ENCODE measurements at places on chromosomes 3 and 15.

GRCh38 chr3:143266927-143267326, 147.4 kb downstream of the CHST2 start:
- DNase-seq = no peak

- no peak for DNase-seq
Measured at GRCh38 chr3:122618614-122619013, 41.2 kb downstream of the PARP15 start.

- DNase-seq = no peak
Measured at GRCh38 chr3:144200004-144200403, 228.4 kb downstream of the DIPK2A start.

- no peak for DNase-seq
Measured at GRCh38 chr3:146052791-146053310, 108.1 kb downstream of the PLOD2 start.

- DNase-seq = no peak
Measured at GRCh38 chr3:126540342-126540849, 16.4 kb downstream of the CHST13 start.

DNA sequence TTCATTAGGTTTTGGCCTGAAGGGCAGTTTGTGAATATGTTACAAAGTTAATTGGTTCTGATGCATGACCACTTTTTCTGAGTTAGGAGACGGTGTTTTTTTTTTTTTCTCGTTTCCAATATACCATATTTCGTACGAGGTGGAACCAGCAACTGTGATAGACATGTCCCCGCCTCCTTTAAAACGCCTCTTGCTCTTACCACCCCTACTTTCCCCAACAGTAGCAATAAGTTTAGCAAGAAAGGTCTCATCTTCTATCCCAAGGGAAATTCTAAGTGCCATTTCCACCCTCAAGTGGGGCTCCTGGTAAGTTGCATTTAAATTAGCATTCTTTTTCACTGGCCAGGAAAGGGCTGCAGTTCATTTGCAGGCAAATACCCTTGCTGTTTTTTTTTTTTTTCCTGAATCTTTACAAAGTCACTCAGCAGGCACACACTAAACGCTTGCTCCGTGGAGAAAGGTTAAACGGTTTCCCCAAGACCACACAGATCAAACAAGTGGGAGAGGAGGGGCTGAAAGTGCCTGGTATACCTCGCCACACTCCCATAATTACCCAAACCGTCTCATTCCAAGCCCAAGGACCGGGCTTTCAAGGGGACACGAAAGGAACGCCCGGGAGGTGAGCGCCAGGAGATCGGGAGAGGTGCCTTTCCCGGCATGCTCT, 39.5 kb upstream of the MGA start:
- no peak for DNase-seq

DNA sequence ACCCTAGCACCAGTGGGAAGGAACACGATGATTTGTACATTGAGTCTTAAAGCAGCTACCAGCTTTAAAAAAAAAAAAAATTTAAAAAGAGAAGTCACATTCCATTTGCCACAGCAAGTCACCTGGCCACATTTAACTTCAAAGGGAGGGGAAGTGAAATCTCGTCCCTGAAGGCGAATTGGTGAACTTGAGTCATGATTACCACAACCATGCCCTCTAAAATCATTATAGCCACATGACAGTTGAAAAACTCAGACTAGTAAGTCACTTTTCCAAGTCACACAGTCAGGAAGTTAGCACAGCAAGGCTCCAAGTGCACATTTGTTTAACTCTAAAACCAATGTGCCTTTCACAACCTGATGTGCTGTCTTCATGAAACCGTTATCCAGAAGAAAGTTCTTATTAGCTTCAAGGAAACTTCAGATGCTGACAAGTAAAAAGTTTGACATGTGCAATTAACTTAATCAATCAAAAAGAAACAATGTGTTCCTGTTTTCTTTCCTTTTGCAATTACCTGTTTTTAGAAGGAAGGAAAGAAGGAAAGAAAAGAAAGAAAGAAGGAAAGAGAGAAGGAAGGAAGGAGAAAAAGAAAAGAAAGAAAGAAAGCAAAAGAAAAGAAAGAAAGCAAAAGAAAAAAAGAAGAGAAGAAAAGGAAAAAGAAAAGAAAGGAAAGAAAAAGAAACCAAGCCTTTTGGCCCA, 8.3 kb upstream of the THSD4 start:
- no peak for DNase-seq

GRCh38 chr15:61644550-61644949, 415.4 kb upstream of the RORA start:
- no peak for DNase-seq

DNA sequence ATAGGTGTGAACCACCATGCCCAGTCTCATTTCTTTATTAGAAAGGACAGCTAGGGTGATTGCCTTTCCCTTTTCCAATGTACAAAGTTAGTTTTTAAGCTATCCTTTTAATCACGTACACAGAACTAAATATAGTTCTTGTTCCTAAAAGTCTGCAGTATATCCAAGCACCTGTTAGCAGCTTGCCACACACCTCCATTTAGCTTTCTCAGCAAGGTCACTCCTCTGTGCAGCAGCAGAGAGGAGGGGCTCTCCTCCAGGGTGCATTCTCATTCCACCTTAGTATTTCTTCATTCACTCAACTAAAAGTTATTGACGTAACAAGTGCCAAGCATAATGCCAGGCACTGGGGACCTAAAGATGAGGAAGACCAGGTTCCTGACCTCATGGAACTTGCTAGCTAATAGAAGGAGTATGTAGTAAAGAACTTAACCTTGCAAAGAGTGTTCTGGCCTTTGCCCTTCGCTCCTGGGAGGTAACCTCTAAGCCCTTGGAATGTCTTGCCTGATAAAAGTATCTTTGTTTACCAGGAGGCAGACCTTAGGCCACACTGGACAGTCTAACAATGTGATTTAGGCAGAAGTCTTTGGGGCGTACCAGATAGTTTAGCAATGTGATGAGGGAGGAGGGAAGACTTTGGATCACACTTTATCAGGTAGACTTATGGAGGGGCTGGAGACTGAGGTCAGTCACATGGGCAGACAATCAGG, 12.7 kb upstream of the PTPN9 start:
- DNase-seq = no peak

DNA sequence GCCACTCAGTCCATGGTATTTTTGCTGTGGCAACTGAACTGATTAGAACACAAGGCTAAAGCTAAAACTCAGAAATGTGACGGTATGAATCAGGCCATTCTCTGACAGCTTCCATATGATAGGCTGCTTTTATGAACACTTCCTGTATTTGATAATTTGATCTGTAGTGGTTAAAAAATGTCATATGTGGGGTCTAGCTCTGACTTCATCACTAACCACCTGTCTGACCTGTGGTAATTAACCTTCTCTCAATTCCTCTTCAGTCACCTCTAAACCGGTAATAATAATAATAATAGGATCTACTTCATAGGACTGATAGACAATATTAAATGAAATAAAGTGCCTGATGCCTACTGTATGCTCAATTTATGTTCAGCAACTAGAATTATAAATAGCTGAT, 223.2 kb downstream of the MBNL1 start:
- DNase-seq = no peak

GRCh38 chr3:176872771-176873209, 324.5 kb downstream of the TBL1XR1 start:
- DNase-seq = peak; percentile 59

GRCh38 chr3:98021830-98022560, 13.1 kb downstream of the GABRR3 start:
- DNase-seq = no peak

DNA sequence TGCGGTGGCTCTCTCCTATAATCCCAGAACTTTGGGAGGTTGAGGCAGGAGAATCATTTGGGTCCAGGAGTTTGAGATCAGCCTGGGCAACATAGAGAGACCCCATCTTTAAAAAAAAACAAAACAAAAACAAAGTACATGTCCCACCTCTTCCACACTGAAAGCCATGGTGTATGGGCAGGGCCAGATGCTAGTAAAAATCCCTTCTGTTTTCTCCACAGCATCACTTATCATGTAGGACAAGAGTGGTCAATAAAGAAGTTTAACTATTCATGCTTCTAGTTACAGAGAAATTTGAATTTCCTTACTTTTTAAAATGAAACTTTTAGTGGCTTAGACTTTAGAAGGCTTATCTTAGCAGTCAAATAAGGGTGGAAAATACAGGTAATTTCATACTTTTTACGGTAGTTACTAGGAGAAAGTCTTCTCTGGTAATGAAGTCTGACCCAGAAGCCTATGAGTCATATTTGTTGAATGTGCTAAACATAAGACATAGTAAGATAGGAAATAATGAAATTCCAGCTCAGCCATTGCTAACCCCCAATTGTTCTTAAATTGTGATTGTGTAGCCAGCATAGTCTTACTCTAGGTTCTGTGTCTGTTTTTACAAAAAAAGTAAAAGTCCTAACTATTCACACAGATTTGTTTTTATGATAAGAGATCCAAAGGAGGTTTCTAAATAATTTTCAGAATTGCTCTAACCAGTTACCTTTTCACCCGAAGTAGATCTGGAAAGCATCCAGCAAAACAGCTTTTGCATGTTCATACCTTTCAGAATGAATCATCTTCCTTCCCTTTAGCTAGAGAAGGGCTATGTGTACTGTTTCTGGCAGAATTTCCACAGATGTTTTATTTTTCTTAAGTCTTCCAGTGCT, 16.4 kb upstream of the ZNF609 start:
- no peak for DNase-seq

DNA sequence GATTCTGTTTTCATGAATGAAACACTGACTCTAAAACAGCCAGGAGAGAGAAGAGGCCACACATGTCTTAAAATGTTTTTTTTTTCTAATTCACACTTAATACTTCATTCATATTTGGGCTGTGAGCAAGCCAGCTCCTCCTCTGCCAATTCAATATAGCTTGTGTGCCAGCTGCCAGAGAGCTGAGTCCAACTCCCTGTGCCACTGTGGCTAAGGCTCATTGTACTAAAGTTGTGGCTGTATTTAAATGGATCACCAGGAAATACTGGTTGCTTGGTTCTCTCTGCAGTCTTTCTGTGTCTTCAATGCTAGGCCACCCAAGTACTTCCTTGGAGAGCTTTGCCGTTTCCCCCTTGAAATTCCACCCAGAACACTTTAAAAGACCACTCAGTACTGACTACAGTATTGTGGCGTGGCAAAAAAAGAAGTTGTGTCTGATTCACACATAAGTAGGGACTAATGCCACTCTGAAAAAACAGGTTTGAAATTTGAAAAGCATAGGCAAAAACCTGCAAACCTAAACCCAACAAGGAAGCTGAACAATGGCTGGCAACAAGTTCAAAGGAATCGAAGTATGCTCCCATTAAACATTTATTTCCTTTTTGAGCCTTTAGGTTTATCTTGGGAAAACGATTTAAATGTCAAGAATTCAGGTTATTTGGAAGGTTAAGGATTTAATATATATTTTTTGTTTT, 524.7 kb downstream of the DIPK2A start:
- DNase-seq = no peak

DNA sequence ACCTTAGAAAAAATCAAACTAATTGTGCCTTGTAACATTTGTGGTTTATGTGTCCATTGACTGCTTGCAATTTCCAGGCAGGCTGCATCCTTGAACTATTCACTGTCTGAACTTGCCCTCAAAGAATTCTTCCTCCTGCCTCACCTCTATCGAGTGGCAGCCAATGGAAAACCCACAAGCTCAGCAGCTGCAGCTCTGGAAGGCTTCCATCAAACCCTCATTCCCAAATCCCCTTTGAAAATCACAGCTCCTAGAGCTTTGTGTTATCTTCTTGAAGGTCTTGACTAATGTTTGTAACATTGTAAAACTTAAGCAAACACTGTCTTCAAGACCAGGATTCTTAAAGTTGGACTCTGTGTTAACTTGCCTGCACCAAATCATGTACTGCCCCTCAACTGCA, 81.1 kb downstream of the FILIP1L start:
- no peak for DNase-seq

DNA sequence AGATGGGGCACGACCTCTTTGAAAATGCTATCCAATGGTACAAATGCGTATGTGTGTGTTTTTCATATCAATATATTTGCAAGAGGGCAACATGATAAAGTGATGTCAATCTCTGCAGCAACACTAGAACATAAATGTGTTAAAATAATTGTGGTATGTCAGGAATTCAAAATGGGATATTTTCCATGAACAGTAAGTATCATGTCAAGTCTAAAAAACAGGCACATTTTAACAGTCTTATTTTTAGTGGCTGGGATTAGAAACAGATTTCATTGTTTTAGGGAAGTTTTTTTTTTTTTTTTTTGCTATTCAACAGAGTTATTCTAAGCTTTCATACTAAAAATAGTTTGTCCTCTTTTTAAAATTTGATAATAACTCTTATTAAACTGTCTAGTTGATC, 209.8 kb downstream of the GAP43 start:
- no peak for DNase-seq

DNA sequence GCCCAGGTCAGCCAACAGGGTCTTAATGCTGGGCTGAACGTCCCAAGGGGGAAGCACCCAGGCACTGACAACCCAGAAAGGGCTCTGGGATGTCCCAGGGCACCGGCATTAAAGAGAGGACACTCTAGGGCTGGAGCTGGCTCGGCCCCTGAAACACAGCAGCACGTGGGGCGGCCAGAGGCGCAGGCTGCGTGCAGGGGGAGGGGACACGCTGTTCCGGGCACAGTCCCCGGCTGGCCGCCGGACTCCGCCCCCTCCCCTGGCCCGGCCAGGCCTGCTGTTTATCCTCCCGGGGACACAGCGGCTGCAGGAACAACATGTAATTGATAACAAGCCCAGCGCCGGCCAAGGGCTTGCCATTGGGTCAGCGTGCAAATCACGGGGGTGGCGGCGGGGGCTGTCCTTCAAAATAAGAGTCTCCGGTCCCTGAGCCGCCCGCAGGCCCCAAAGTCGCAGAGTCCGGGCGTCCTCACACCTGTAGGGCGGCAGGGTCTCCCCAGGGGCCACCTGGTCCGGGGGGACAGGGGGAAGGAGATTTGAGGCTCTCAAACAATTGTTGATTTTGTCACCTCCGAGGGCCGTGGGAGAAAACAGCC, 1.3 kb downstream of the KLF15 start:
- no peak for DNase-seq

- DNase-seq = no peak
Measured at GRCh38 chr3:99825004-99825640, 7.5 kb downstream of the CMSS1 start.

- DNase-seq = no peak
Measured at GRCh38 chr3:33392144-33392543, 48.1 kb downstream of the UBP1 start.

GRCh38 chr15:73908030-73908821, 18.0 kb upstream of the LOXL1 start:
- peak; percentile 77 for DNase-seq

DNA sequence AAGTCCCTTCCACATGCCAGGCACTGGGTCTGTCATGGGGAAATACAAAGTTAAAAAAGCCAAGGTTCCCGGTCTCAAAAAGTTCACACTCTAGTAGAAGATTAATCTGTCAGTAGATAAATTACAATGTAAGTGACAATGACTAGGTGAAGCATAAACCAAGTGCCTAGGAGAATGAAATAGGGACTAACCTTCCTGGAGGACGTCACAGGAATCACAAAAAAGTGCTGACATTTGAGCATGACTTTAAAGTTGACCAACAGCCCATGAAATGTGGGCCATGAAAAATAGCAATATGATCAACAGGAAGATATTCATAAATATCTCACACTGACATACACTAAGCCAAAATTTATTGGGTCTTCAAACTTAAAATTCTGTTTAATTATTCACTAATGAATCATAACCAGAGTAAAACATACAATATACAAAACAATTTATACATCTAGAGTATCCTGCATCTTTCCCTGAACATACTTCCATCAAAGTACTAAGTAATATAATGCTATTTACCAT, 20.0 kb downstream of the COPS2 start:
- DNase-seq = no peak

Measured in stimulated activated CD4-positive, alpha-beta T cell treated with anti-CD3 and anti-CD28 coated beads, Interleukin-1b, Interleukin-23, amount 100 ng/mL, for 48 hours (primary cell).